ENCODE measurements at places on chromosomes 6 and 20.

GRCh38 chr6:34284563-34285447 lies 36.0 kb upstream of the SMIM29 start:
- peaks cover 5% of the 10 kb centered on the region for H3K36me3 ChIP-seq
- H3K27ac ChIP-seq, result no peak overlapping the region
- no peak overlapping the region for H3K4me3 ChIP-seq
- no peaks in the 10 kb centered on the region for H3K4me1 ChIP-seq
- H3K27me3 ChIP-seq, result no peaks in the 10 kb centered on the region
- DNase-seq, result no peak

DNA sequence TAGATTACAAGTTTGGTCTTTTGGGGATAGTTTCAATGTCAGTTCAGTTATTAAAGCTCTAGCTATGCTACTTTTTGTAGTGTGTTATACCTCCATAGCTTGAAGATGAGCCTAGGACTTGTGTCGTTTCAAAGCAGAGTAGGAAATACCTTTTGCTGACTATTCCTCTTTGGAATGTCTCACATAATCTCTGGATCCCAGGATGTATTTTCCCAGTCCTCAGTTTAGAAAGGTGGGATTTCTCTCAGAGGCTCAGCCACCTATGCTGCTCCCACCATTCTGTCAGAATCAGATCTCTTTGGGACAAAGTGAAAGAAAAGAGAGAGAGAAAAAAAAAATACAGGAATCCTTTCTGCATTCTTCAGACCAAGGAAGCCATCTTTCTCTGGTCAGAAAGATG lies 567.5 kb upstream of the IMPG1 start:
- DNase-seq, result no peak
- H3K27me3 ChIP-seq, result no peaks in the 10 kb centered on the region
- H3K4me3 ChIP-seq, result no peak overlapping the region
- no peaks in the 10 kb centered on the region for H3K36me3 ChIP-seq

DNA sequence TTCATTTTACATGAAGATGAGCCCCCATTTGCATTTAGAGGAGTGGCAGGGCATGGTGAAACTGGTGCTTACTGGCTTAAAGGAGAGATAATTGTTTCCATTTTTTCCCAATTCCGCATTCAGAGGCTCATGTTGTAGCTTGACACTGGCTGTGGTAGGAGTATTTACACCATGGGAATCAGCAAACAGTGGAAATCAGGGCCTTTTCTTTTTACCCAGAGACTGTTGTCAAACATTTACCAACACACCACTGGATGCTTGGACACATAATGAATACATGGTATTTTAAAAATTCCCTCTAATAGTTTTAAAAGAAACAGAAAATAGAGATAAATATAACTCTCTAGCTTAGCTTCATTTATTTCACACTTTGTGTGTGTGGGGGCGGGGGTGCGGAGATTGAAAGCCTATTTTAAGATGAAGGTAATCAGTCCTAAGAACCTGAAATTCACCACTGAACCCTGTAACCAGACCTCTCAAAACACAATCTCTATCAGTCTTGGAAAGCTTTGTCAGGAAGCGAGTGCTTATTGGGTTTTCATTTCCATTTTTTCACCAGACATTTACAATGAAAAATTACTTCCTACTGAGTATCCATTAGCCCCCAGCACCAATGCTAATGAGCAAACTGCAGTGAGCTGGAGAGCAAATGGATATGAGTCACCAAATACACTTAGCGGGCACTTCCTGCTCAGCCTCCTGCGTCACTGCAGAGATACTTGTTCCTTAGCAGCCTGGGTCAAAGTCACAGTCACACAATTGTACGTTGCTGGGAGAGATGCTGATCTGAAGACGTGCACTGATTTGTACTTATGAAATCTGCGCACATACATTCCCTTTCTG lies 532.0 kb downstream of the BCKDHB start:
- H3K4me3 ChIP-seq, result peak overlapping the region; percentile 6
- H3K27ac ChIP-seq, result no peak overlapping the region
- peaks cover 18% of the 10 kb centered on the region for H3K4me1 ChIP-seq
- H3K27me3 ChIP-seq, result no peaks in the 10 kb centered on the region

DNA sequence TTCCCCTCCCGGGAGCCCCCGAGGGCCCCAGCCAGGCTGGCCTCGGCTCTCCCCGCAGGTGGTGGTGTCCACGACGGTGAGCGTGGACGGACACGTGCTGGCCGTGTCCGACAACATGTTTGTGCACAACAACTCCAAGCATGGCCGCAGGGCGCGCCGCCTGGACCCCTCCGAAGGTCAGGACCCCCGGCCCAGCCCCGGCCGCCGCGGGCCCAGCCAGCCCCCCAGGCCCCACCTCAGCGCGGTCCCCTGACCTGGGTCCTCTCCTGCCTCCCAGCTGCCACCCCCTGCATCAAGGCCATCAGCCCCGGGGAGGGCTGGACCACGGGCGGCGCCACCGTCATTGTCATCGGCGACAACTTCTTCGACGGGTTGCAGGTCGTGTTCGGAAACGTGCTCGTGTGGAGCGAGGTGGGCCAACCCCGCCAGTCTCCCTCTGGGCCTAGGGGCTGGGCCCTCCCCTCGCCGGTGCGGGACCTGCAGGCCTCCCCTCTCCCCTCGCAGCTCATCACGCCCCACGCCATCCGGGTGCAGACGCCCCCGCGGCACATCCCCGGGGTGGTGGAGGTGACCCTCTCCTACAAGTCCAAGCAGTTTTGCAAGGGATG lies 51.0 kb downstream of the CPXM1 start:
- no peaks in the 10 kb centered on the region for H3K36me3 ChIP-seq
- no peak for DNase-seq
- H3K4me1 ChIP-seq, result peaks cover 3% of the 10 kb centered on the region
- H3K27me3 ChIP-seq, result peaks cover 74% of the 10 kb centered on the region
- no peak overlapping the region for H3K27ac ChIP-seq
- no peak overlapping the region for H3K4me3 ChIP-seq

DNA sequence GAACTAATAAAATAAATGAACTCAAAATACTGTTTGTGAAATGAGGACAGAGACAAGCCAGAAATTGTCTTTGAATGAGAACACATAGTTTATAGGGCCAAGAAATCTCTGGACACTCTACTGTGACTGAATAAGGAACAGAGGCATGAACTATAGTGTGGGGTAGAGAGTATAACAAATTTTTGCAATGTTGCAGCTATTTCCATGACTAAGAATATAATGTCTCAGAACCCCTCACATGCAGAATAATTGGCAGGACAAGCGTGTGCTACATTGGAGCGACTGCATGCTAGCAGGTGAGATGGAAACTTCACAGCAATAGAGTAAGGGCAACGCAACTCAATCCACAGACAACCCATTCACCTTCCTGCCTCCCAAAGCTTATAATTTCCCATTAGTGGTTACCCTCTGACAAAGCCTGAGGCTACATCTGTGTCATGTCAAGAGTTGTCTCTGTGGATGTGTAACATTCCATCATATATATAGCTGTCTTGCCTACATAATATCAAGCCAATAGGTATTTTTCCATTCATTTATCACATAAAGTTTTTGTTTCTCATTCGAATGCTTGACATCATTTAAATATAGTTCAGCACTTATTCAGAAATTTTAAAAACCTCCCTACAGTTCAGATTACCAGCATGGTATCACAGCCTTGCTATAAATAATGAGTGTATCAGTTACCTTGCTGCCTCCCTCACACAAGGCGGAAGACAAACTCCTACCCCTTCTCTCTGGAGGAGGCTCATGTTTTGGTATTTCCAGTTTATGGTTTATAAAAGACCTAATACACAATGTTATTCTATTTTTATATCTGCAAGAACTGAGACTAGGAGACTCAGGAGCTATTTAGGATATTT lies 47.9 kb upstream of the ECHDC1 start:
- H3K36me3 ChIP-seq, result no peaks in the 10 kb centered on the region
- no peak overlapping the region for H3K27ac ChIP-seq
- H3K27me3 ChIP-seq, result no peaks in the 10 kb centered on the region
- H3K4me3 ChIP-seq, result no peak overlapping the region

- H3K4me3 ChIP-seq, result no peak overlapping the region
- H3K4me1 ChIP-seq, result peaks cover 1% of the 10 kb centered on the region
- H3K27me3 ChIP-seq, result peaks cover 56% of the 10 kb centered on the region
- peak; percentile 41 for DNase-seq
These were observed 54.4 kb upstream of the SLCO4A1 start for GRCh38 chr20:62587757-62588402.

DNA sequence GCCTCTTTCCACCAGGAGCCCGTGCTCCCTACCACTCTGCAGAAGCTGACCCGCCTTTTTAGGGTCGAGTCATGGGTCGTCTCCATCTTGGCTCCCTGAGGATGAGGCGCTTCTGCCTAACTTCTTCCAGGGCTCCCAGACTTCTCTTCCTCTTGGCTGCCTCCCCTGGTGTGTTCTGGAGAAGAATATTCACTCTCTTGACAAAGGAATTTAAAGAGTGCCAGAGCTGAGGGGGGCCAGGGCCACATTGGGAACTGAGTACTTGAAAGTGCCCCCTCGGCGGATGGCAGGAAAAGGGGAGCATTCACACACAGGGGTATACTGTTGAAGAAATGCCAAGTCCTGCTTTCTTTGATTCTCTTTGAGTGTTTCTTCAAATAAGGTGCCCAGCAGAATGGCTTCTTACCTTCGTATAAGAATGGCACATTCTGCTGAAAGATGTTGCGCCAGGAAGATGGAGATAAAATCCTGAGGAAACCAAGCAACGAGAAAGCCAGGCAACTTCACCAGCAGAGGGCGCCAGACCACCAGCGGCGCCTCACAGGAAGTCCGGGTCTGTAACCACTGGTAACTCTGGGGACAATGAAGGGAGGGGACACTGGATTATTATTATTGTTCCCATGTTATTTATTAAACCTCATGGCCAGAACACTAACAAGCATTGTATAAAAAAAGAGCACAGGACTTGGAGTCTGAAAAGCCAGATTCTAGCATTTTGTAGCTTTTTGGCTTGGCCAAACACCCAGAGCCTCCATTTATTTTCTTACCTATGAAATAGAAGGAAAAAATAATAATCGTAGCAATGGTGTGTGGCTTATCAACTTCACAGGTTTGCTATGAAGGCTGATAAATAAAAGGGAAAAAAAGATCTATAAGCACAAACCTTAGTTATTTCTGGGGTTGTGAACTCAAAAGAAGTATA lies 176.7 kb downstream of the HACE1 start:
- H3K27me3 ChIP-seq, result no peaks in the 10 kb centered on the region
- peak; percentile 54 for DNase-seq

GRCh38 chr6:54327631-54328030 lies 19.4 kb downstream of the TINAG start:
- no peak overlapping the region for H3K27ac ChIP-seq
- H3K4me3 ChIP-seq, result no peak overlapping the region
- DNase-seq, result no peak

- H3K36me3 ChIP-seq, result no peaks in the 10 kb centered on the region
- no peaks in the 10 kb centered on the region for H3K27me3 ChIP-seq
- no peak for DNase-seq
- no peak overlapping the region for H3K4me3 ChIP-seq
These were observed 32.1 kb downstream of the FNDC1 start for GRCh38 chr6:159201336-159201735.

DNA sequence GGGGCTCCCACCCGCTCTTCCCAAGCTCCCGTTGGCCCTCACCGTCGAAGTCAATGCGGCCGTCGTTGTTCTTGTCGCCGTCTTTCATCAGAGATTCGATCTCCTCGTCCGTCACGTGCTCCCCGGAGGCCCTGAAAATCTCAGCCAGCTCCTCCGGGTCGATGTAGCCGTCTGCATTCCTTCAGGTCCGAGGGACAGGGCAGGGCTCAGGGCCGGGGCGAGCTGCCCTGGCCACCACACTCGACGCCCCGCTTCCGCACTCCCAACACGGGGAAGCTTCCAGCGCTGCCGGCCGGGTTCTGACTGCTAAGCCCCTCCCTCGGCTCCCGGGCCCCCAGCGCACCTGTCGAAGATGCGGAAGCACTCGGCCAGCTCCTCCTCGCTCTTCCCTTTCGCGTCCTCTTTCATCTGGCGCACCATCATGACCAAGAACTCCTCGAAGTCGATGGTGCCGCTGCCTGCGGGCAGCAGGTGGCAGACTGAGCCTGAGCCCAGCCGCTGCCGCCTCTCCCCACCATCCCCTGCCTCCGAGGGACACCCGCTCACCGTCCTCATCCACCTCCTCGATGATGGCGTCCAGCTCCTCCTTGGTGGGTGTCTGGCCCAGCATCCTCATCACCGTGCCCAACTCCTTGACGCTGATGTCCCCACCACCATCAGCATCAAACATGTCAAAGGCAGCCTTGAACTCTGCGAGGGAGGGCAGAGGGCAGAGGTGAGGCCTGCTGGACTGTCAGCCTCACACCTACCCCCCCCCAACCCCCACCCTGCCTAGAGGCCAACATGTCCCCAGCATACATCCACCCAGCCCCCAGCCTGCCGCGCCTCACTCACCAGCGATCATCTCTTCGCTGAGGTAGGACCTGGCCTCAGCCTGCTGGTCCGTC lies 2.9 kb downstream of the TNNC2 start:
- no peaks in the 10 kb centered on the region for H3K27me3 ChIP-seq
- peak overlapping the region; percentile 10 for H3K4me3 ChIP-seq
- DNase-seq, result no peak
- H3K27ac ChIP-seq, result no peak overlapping the region

All from neuronal stem cell (in vitro differentiated cells).